Hematopoietic multipotent progenitor cell treated with erythropoietin and hydrocortisone succinate and interleukin-3 and kit ligand, for 6 days (in vitro differentiated cells): ENCODE measurements at places on chromosomes 6 and 20.

DNA sequence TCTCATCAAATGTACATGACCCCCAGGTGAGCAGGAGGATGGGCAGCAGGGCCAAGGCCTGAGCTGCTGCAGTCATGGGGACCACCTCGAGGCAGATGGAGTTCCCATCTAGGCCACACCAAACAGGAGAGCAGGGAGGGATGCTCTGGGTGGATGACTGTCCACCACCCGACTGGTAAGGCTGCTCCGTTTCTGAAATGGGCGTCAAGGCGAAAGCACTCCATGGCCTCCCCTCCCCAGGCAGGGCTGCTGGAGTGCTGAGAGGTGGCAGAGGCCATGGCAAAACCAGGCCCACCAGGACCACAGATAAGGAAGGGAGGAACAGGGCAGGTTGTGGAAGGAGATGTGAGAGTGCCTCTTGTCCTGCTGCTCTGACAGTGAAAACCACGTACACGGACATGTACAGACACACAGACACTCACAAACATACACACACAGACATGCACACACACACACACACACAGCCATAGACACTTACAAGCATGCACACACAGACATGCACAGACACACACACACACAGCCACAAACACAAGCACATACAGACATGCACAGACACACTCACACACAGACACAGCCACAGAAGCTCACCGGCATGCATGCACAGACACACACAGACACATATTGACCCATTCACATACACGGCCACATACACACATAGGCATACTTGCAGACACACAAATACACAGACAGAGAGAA is 93.2 kb downstream of the PSMG4 start:
- no peak for DNase-seq

DNA sequence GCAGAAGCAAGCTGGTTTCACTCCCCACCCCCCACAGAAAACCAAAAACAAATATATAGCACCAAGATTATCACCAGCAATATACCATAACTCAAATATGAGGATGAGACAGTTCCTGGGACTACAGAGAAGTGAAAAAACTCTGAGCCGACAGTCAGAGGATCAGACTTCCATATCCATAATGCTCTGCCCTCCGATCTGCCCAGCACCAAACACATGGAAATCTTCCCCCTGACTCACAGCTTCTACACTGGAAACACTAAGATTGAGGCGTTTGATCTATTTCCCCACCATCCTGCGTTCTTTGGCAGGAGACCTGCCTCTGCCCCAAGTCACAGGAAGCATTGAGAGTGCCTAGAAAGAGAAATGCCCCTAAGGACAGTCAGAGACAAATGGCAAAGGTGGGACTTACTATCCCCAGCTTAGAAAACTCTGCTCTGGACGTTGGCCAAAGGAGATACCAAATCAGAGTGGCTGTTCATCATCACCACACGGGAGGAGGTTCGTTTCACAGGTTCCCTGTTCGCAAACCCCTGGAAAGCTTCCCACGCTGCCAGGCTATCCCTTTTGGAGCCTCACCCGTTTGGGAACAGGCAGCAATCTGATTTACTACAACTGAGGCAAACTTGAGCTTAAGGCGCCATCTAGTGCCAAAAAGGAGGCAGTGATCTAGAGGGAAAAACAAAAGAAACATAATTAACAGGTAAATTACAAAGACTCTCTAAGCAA is 48.7 kb upstream of the SRSF6 start:
- DNase-seq = peak; percentile 29

GRCh38 chr6:133187114-133187513 is 54.0 kb upstream of the EYA4 start:
- no peak for DNase-seq

- peak; percentile 25 for DNase-seq
These were observed 244.1 kb upstream of the QKI start for GRCh38 chr6:163170294-163170883.

DNA sequence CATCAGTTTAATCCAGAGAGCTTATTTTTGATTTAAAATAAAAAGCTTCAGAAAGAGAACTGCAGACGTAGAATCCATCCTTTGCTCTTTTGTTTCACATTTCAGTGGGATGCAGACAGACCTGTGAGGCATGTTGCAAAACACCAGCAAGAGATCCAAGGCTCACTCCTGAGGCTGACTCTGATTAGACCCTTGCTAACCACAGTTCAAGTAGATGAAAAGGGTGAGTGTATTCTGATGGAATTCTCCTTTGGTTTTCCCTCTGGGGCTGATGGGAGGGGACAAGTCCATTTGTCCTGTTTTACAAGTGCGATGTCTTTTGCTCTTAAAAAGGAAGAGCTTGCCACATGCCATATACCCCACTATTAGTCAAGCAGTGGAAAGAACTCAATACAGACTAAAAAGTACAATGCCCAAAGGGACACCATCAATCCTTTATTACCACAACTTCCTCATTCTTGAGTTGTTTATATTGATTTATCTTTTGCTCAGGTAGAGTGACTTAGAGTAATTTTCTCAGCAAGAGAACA is 772.7 kb downstream of the MAFB start:
- no peak for DNase-seq

GRCh38 chr20:24353135-24353690 is 116.2 kb upstream of the SYNDIG1 start:
- no peak for DNase-seq

DNA sequence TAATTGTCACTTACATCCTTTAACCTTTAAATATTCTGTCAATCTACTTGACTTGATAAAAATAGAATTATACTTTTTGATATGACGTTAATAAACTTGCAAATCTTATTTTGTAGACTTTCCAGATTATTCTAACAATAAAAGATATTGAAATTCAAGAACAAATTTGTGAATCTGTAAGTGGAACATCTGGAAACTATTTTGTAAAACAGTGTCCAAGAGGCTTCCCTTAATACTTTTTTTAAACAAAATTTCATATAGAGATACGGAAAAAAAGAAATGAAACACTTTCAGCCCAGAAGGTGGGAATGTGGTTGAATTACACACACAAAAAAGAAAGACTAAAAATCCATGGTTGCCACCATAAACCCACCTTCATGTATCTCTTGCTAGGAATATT is 174.4 kb downstream of the COL19A1 start:
- no peak for DNase-seq

DNA sequence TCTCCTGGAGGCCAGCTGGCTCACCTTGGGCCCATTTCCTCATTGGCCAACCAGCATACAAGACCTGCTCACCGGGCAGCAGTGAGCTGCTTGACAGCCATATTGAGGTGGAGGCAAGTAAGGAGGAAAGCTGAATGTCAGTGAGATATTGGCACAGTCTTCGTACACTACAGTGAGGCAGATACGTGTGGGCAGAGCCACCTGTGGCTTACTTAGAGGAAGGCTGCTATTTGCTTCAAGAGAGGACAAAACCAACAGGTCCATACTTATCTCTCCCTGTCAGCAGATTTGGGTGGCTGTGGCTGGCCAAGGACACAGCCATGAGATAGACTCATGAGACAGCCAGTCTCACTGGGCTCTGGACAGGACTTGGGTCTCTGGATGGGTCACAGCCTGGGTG is 15.1 kb upstream of the MCM3 start:
- peak; percentile 60 for DNase-seq

- DNase-seq = no peak
These were observed 152.1 kb downstream of the KHDC1L start for GRCh38 chr6:73073238-73073637.
